Fibroblast of villous mesenchyme (primary cell): ENCODE measurements at places on chromosomes 1 and 21. TPM values are rescaled to one million over a fixed set of nuclear protein-coding genes. Genes with fewer than 3 reads are reported as not detected.

DNA sequence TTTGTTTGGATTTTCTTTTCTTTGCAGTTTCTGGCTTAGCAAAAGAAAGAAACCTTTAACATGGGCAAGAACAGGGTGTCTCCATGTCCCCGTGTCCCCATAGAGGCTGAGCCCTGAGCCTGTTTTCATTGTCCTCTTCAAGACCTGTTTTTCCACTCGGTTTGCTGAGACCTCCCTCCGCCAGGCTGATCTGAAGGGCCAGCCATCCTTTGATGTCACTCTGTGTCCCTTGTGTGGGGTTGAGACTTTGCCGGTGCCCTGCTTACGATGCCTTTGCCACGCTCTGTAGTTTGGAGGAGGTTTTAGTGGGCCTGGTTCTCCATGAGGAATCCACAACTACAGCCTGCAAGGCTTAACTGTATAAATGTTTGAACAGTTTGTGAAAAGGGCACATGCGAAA, 23.8 kb downstream of the IFNGR2 start:
- no peak for DNase-seq

Gene ANKRD34A
- total RNA-seq: 1.3 and 1.6 TPM in 2 replicates

DNA sequence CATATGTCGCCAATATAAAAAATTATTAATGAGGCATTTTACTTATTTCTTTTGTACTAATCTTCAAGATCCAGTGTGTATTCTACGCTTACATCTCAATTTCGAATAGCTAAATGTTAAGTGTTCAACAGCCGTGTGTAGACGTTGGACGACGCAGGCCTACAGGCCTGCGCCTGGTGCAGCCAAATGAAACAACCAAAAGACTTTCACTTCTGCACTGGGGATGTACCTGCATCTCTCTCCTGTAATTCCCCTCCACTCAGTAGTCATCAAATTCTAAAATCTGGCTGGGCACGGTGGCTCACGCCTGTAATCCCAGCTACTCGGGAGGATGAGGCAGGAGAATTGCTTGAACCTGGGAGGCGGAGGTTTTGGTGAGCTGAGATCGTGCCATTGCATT, 76.8 kb upstream of the HNRNPU start:
- DNase-seq: no peak

Gene SYT11
- 27.4 and 47.5 TPM in 2 replicates for total RNA-seq

Gene SLC2A5
- 0.97 and 2.2 TPM in 2 replicates for total RNA-seq

DNA sequence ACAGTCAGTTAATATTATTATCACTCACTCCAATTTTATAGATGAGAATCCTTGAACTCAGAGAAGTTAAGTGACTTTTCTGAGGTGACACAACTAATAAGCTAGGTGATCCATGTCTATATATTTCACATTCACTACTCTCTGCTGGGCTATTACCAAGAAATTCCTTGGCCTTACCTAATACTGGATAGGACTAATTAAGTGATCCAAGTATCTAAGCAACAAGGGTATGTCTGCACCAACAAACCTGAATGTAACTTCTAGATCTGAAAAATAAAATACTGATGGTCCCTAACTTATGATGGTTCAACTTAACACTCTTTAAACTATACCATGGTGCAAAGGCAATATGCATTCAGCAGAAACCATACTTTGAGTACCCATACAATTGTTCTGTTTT, 14.8 kb upstream of the CASQ2 start:
- DNase-seq: no peak

GRCh38 chr1:5724847-5725246, 267.4 kb downstream of the NPHP4 start:
- DNase-seq: no peak

Gene GADD45A
- total RNA-seq: 54.8 and 60.2 TPM in 2 replicates

Gene GDAP2
- 18.7 and 34.5 TPM in 2 replicates for total RNA-seq

Gene CTTNBP2NL
- 20.9 and 30.2 TPM in 2 replicates for total RNA-seq

Gene C1orf115
- 3.5 and 4.5 TPM in 2 replicates for total RNA-seq

Gene C1orf94
- total RNA-seq: not detected in 2 replicates

DNA sequence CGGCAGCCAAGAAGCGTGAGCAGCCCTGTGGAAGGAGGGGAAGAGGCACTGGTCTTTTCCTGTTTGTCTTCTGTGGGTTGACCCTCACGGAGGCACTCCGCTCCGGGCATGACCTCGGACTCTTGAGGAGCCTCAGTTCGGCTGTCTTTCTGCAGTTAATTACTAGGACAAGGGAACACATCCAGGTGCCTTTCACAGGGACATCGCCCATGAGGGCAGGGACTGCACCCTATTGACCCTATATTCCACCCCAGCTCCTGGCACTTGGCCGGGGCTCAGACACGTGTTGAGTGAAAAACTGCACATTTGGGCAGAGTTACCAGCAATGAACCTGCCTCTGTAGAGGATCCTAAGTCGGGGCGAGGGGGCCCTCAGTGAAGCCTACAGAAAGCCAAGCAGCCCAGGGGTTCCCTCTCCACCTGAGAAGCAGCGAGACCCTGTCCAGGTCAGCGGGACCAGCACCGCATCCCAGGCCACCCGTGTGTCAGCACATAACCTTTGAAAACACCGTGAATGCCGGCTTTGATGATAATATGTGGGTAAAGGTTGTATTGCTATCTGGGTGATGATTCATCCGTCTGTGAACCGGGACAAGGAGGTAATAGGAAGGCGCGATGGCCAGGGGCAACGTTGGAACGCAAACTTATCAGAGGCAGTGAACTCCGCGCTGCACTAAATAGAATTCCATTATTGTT, 161.4 kb upstream of the ARHGEF16 start:
- no peak for DNase-seq
